ENCODE measurements at places on chromosomes 11 and 22.

- DNase-seq, result no peak
Observed at GRCh38 chr11:91194546-91194945, 971.7 kb upstream of the CHORDC1 start.

DNA sequence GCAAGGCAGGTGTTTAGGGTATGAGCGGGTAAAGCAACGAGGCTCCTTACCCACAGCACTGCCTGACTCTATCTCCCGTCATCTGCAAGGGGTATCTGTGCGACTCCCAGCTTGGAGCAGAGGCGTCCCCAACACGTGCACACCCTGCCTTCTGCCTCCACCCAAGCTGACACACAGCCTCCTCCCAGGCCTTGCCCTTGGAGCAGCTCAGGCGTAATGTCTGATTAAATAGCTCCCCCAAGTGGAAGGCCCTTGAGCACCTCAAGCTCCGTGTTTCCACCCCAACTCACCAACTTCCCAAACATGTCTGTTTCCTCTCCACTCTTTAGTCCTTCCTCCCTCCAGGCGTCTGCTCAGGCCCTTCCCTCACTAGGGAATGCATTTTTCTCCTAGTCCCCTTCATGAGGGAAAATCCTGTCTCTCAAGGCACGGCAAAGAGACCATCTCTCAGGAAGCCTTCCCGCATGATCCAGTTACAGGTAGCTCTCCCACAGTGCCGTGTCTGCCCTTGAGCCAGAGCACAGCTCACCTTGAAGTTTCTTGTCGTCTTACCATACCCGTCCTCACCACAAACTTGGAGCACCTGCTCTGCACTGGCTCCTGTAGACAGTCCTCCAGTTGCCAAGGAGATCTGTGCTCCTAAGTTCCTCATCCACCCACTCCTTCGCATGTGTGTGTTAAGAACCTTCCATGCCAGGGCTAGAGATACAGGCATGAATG, 15.8 kb downstream of the CYB5R2 start:
- DNase-seq, result no peak

- no peak for DNase-seq
Observed at GRCh38 chr11:93520726-93521509, 22.3 kb downstream of the SMCO4 start.

DNA sequence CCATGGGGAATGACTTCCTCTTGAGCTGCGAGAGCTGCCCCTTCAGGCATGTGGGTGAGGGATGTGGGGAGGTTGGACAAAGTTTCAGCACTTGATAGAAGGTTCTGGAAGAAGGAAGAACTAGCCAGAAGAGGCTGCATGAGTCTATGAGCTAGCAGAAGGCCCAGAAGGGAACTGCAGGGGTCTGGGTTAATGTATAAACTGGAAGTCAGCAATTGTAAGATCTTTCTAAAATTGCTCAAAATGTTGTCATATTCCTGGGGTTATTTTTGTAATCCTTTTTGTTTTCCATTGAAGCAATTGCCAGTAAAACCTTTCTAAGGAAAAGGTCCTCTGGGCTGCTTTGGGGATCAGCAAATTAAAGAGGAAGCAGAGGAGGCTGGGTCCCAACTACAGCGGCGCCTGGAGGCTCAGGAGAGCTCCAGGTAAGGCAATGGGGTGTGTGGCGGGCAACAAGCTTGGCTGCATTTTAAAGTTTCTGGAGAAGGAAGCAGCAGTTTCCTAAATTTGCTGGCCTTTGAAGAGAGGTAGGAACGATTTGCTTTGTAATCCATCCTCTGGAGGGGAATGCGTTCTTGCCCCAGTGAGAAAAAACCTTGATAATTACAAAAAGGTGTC, 29.2 kb downstream of the ADAMTS15 start:
- DNase-seq, result no peak

DNA sequence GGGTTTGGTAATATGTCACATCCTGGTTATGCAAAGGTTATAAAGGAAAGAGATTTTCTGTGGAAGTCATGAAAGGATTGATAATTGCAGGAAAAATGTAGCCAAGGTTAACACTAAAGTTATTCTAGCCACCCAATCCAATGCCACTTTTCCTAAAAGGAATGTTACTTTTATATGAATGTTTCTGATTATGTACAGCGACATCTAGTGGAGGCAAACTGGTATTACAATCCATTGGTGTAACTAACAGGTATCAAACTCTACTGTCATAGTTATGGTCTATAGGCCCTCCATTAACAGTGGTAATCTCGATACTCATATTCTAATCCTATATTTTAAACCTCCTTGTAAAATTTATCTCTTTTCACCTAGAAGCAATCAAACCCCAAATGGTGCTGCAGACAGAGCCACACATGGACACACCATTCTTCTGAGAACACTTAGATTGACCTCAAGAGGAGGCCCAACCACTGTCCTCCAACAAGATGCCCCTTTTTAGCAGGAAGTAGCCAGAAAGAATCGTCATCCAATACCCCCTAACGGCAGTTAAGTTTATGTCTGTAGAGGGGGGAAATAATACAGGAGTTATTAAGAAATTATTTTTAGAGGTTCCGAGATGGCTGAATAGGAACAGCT, 74.9 kb upstream of the RAG2 start:
- DNase-seq, result no peak

DNA sequence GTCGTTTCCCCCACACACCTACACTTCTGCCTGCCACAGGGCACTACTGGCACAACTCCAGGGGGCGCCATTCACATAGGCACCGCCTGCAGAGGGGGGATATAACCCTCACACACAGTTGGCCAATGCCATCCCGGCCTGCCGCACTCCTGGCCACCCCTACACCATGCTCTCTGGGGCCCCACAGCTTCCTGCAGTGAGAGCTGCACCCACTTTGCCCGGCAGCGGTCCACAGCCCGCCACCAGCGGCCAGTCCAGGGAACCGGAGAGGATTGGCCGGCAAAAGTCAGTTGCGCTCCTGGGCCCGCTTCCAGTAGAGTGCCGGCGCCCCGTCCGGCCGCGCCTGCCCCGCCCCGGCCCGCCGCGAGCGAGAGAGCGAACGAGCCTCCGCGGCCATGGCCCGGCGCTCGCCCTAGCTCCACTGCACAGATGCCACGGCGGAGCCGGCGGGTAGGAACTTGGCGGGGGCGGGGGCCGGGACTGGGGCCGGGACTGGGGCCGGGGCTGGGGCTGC, 25.6 kb upstream of the SUSD2 start:
- DNase-seq, result no peak

DNA sequence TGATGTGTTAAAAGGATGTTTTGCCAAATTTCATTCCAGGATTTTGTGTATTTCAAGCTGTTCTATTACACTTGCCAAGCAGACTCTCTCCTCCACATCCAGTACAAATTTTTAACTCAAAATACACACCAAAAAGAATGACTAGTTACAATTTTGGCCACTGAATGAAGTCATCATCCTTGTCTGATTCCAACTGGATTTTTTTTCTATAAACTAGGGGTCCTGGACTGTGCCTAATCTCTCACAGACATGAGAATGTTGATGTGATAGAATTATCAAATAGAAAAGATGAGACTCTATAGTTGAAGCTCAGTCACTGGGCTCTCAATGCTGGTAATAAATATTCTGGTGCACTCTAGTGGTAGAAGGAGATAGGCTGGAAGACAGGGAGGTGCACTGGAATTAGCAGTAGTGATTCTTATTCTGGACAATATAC, 85.8 kb downstream of the FANCF start:
- no peak for DNase-seq

- no peak for DNase-seq
Observed at GRCh38 chr11:61536676-61537270, 28.2 kb downstream of the LRRC10B start.

- peak; percentile 14 for DNase-seq
Observed at GRCh38 chr22:23521441-23522113, 58.5 kb downstream of the IGLL1 start.

DNA sequence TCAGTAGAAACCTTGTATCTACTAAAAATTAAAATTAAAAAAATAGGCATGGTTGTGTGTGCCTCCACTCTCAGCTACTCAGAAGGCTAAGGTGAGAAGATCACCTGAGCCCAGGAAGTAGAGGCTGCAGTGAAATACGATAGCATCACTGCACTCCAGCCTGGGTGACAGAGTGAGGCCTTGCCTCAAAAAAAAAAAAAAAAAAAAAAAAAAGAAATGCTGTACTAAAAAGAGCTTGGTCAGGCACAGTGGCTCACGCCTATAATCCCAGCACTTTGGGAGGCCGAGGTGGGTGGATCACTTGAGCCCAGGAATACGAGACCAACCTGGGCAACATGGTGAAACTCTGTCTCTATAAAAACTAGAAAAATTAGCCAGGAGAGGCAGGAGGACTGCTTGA, 36.5 kb downstream of the SBF2 start:
- no peak for DNase-seq

- no peak for DNase-seq
Observed at GRCh38 chr11:118434553-118435289, 1.6 kb upstream of the KMT2A start.

DNA sequence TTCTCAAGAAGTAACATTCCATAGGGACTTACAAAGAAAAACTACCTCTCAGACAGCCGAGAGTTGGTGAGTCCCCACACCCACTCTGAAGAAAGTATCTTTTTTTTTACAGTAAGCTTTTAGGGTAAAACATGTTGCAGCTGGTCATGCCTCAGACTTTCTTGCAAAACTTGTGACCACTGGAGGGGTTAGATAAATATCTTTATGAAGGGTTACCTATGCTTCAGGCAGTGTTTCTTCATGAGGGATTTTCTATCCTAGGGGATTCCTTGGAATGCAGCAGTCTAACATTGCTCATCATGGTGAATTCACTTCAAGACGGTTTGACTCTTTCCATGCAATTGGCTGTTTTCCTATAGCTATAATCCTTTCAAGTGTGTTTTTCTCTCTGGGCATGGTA, 20.8 kb upstream of the SNX19 start:
- no peak for DNase-seq

GRCh38 chr11:66082946-66083698, 13.1 kb downstream of the PACS1 start:
- no peak for DNase-seq

- no peak for DNase-seq
Observed at GRCh38 chr11:57248780-57249383, 11.8 kb upstream of the APLNR start.

GRCh38 chr22:30488121-30488520, 16.3 kb upstream of the SEC14L3 start:
- no peak for DNase-seq

DNA sequence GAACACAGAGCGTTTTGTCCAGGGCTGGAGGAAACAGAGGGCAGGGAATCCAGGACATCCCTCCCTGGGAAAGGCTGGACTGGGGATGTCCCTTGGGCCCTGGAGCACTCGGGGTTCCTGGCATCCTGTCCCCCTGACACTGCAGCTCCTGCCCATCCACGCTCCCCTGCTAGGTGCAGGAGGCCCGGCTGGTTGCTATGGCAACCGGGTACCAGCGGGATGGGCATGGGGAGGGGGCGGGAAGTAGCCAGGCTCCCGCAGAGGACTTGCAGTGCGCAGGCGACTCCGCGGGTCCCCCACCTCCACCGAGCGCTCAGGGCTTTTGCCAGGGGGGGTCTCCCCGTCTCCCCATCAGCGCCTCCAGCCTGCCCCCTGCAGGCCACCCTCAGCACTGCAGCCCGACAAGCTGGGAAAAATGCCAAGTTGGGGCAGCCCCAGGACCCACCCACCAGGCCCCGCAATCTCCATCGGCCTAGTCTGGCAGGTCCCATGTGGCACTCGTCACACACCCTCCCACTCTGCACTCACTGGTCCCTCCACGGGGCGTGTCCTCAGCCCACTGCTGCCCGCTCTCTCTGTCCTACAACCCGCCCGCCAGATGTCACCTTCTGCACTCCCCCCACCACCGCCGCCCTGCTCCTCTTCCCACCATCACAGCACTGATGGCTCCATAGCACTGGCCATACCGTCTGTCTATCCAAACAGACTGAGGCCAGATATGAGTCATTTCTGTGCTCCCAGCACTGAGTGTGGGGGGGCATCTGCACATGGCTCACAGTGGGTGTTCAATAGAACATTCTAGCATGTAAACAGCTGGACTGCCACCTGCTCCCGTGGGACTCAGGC, 31.5 kb downstream of the KIAA0930 start:
- peak; percentile 30 for DNase-seq

- no peak for DNase-seq
Observed at GRCh38 chr22:49752598-49753091, 75.0 kb downstream of the BRD1 start.

Data from T-cell (primary cell).